ENCODE measurements at places on chromosomes 5 and 9. TPM values are rescaled to one million over a fixed set of nuclear protein-coding genes. Genes with fewer than 3 reads are reported as not detected.
A peak's percentile ranks its signal among the peaks of the same experiment; 100 is the strongest.

DNA sequence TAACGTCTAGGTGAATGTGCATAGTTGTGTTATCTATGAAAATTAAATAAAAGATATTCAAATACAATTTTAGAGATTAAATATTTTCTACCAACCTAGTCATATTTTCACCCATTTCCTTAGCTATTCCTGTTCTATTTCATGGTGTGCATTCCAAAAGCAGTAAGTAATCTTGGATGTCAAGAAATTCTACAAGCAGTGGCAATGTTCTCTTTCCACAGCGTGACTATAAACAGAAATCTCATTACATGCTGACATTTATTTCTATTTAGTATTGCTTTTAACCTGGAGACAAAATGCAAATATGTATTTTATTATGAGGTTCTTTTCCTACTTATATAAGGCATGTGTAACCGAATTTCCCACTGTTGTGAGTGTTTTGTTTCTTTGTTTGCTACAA lies 510.0 kb downstream of the ACTL7B start:
- no peaks in the 10 kb centered on the region for H3K4me1 ChIP-seq
- no peaks in the 10 kb centered on the region for H3K27me3 ChIP-seq
- H3K4me3 ChIP-seq = no peak overlapping the region

- H3K4me1 ChIP-seq = peaks cover 22% of the 10 kb centered on the region
- no peak overlapping the region for H3K4me3 ChIP-seq
- peaks cover 6% of the 10 kb centered on the region for H3K36me3 ChIP-seq
- no peak for DNase-seq
- H3K27ac ChIP-seq = no peak overlapping the region
Observed at GRCh38 chr5:37717613-37718431, 122.0 kb downstream of the GDNF start.

The PCDHAC1 gene
- total RNA-seq = not detected

- H3K27me3 ChIP-seq = no peaks in the 10 kb centered on the region
- H3K36me3 ChIP-seq = peaks cover 4% of the 10 kb centered on the region
- no peak overlapping the region for H3K27ac ChIP-seq
- no peak for DNase-seq
Observed at GRCh38 chr5:126970517-126971017, 59.8 kb downstream of the MARCHF3 start.

GRCh38 chr9:70935856-70936255 lies 185.6 kb downstream of the TRPM3 start:
- no peak overlapping the region for H3K4me3 ChIP-seq
- H3K36me3 ChIP-seq = no peaks in the 10 kb centered on the region
- no peak for DNase-seq
- no peaks in the 10 kb centered on the region for H3K27me3 ChIP-seq

- peaks cover 15% of the 10 kb centered on the region for H3K27me3 ChIP-seq
- H3K4me3 ChIP-seq = no peak overlapping the region
- no peak overlapping the region for H3K27ac ChIP-seq
- H3K36me3 ChIP-seq = no peaks in the 10 kb centered on the region
Observed at GRCh38 chr9:134666831-134667230, 25.2 kb downstream of the COL5A1 start.

The SCGB3A2 gene
- total RNA-seq = not detected

- H3K27ac ChIP-seq = no peak overlapping the region
- H3K4me1 ChIP-seq = no peaks in the 10 kb centered on the region
- no peak for DNase-seq
- H3K36me3 ChIP-seq = peaks cover 4% of the 10 kb centered on the region
- H3K4me3 ChIP-seq = no peak overlapping the region
Observed at GRCh38 chr9:121308765-121309164, 40.8 kb downstream of the GSN start.

The STPG3 gene
- total RNA-seq = 0.62 TPM

The INSYN2B gene
- total RNA-seq = not detected

- H3K4me1 ChIP-seq = no peaks in the 10 kb centered on the region
- no peaks in the 10 kb centered on the region for H3K27me3 ChIP-seq
- DNase-seq = no peak
Observed at GRCh38 chr9:129285979-129286772, 108.1 kb upstream of the IER5L start.

The SLC24A2 gene
- total RNA-seq = not detected

The BASP1 gene
- 1.4 TPM for total RNA-seq

The MAPKAP1 gene
- 52.9 TPM for total RNA-seq

The PKD2L2 gene
- not detected for total RNA-seq

DNA sequence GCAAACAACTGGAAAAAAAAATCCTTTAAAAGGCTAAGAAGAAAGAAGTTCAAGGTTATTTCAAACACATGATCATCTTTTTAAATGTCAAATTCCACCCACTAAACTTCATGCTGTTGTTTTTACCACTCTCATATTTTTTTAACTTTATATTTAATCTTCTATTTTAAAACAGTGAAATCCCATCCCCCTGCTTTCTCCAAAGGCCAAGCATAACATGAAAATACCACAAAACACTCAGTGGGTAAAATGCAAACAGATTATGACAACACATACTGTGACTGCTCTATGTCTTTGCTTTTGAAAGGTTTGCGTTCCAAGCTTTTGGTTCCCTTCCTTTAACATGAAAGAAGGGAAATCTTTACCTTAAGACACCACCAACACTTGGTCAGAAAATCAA lies 127.6 kb downstream of the SNCAIP start:
- no peaks in the 10 kb centered on the region for H3K4me1 ChIP-seq
- H3K27ac ChIP-seq = no peak overlapping the region
- no peaks in the 10 kb centered on the region for H3K27me3 ChIP-seq
- H3K36me3 ChIP-seq = no peaks in the 10 kb centered on the region
- no peak overlapping the region for H3K4me3 ChIP-seq

- H3K4me1 ChIP-seq = peaks cover 2% of the 10 kb centered on the region
- H3K4me3 ChIP-seq = no peak overlapping the region
- H3K27me3 ChIP-seq = no peaks in the 10 kb centered on the region
- DNase-seq = no peak
- H3K27ac ChIP-seq = no peak overlapping the region
Observed at GRCh38 chr5:179769796-179770195, 24.0 kb upstream of the LTC4S start.

- H3K4me3 ChIP-seq = no peak overlapping the region
- peaks cover 3% of the 10 kb centered on the region for H3K4me1 ChIP-seq
- peaks cover 20% of the 10 kb centered on the region for H3K27me3 ChIP-seq
- no peaks in the 10 kb centered on the region for H3K36me3 ChIP-seq
Observed at GRCh38 chr5:43256261-43256966, 56.8 kb downstream of the HMGCS1 start.

DNA sequence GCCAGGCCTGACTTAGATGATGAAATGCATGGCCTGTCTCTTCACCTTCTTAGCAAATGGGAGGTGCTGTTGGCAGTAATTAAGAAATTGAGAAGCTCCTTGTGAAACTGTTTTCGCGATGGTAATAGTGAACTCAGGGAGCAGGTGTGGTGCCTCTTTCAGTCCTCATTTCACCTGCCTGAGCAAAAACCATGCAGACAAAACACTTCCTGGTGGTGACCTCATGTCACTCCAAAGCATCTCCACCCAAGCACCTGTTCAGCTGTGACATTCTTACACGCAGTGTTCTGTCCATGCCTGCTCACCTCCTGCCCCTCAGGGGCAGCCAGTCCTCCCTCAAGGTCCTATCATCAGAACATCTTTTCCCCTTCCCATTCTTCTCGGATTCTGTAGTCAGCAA lies 146.5 kb downstream of the CD180 start:
- no peaks in the 10 kb centered on the region for H3K27me3 ChIP-seq
- no peak overlapping the region for H3K27ac ChIP-seq
- peaks cover 30% of the 10 kb centered on the region for H3K4me1 ChIP-seq
- DNase-seq = no peak
- peaks cover 16% of the 10 kb centered on the region for H3K36me3 ChIP-seq

GRCh38 chr5:134026521-134027287 lies 21.9 kb upstream of the VDAC1 start:
- no peak for DNase-seq
- H3K27me3 ChIP-seq = peaks cover 11% of the 10 kb centered on the region
- H3K4me3 ChIP-seq = no peak overlapping the region
- no peak overlapping the region for H3K27ac ChIP-seq
- H3K4me1 ChIP-seq = no peaks in the 10 kb centered on the region
- H3K36me3 ChIP-seq = peaks cover 4% of the 10 kb centered on the region

The BSPRY gene
- total RNA-seq = not detected

GRCh38 chr5:135429301-135430134 lies 17.6 kb downstream of the DCANP1 start:
- H3K4me1 ChIP-seq = no peaks in the 10 kb centered on the region
- no peak overlapping the region for H3K4me3 ChIP-seq
- H3K27me3 ChIP-seq = peaks cover 28% of the 10 kb centered on the region

DNA sequence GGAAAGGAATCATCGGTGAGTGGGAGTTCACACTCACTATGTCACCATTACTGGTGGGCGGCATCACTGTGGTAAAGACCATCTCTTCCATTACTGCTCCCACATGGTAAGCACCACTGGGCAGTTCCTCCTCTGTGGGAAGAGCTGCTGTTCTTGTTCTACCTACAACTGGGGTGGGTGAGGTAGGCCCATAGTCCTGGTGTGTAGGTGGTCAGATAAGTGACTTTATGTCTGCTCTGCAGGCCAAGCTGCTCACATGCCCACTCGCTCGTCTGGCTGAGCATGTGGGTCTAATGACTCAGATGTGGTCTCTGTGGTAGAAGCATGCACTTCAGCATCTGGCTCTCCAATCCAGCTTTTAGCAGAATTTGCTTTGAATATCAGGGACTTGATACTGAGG lies 82.9 kb downstream of the TMEM215 start:
- H3K36me3 ChIP-seq = no peaks in the 10 kb centered on the region
- DNase-seq = no peak
- peaks cover 13% of the 10 kb centered on the region for H3K27me3 ChIP-seq
- H3K4me1 ChIP-seq = no peaks in the 10 kb centered on the region
- no peak overlapping the region for H3K4me3 ChIP-seq

- no peak overlapping the region for H3K4me3 ChIP-seq
- H3K27me3 ChIP-seq = no peaks in the 10 kb centered on the region
- no peaks in the 10 kb centered on the region for H3K36me3 ChIP-seq
Observed at GRCh38 chr9:110640736-110641135, 27.9 kb upstream of the MUSK start.

The EMB gene
- 186 TPM for total RNA-seq

DNA sequence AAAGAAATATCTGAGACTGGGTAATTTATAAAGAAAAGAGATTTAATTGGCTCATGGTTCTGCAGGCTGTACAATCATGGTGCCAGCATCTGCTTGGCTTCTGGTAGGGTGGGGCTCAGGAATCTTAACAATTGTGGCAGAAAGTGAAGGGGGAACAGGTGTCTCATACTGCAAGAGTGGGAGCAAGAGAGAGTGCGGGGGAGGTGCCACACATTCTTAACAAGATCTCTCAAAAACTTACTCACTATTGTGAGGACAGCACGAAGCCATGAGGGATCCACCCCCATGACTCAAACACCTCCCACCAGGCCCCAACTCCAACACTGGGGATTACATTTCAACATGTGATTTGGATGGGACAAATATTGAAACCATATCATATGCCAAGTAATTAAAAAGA lies 70.1 kb upstream of the PANK3 start:
- H3K4me1 ChIP-seq = peaks cover 2% of the 10 kb centered on the region
- H3K27ac ChIP-seq = no peak overlapping the region
- H3K27me3 ChIP-seq = peaks cover 27% of the 10 kb centered on the region
- no peaks in the 10 kb centered on the region for H3K36me3 ChIP-seq
- no peak for DNase-seq

The FBXO4 gene
- total RNA-seq = 10.8 TPM

The UGT3A2 gene
- not detected for total RNA-seq

DNA sequence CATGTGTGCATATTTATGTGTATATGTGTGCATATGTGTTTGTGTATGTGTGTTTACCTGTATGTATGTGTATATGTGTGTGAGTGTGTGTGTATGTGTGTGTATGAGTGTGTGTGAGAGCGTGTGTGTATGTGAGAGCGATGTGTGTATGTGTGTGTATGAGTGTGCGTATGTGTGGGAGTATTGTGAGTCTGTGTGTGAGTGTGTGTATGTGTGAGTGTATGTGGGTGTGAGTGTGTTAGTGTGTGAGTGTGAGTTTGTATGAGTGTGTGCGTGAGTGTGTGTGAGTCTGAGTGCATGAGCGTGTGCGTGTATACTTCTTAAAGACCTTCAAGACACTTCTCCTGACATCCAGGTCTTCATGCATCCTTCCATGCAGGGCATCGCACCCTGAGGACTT lies 49.6 kb downstream of the CFAP77 start:
- H3K27me3 ChIP-seq = peaks cover 7% of the 10 kb centered on the region
- H3K36me3 ChIP-seq = no peaks in the 10 kb centered on the region

The PCDHB12 gene
- total RNA-seq = not detected

DNA sequence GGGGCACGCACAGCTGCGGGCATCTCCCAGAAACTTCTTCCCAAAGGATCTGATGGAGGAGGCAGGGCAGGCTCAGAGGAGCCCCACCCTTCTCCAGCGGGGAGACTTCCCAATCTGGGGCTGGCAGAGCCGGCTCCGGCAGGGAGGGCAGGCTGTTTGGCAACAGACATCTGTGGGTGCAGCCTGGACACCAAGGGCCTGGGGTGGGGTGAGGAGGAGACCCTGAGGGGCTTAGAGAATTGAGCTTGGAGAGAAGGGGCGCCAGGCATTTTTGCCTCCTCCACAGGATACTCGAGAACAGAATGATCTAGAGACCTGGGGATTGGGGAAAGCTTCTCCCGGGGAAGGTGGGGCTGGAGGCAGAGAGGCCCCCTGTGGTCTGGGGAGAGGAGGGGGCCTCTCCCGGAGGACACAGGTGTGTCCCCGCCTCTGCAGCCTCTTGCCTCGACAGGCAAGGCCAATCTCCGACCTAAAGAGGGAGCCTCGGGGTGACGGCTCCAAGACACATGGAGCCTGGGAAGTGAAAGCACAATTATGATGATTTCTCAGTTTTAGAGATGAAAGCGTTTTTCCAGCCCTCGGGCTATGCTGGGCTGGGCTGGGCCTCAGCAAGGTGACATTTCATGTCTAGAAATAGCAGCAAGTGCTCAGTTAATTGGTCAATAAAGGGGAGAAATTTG lies 8.4 kb downstream of the LHX3 start:
- peaks cover 7% of the 10 kb centered on the region for H3K4me1 ChIP-seq
- H3K4me3 ChIP-seq = no peak overlapping the region
- no peak overlapping the region for H3K27ac ChIP-seq
- H3K36me3 ChIP-seq = no peaks in the 10 kb centered on the region
- DNase-seq = no peak

The STC2 gene
- not detected for total RNA-seq

DNA sequence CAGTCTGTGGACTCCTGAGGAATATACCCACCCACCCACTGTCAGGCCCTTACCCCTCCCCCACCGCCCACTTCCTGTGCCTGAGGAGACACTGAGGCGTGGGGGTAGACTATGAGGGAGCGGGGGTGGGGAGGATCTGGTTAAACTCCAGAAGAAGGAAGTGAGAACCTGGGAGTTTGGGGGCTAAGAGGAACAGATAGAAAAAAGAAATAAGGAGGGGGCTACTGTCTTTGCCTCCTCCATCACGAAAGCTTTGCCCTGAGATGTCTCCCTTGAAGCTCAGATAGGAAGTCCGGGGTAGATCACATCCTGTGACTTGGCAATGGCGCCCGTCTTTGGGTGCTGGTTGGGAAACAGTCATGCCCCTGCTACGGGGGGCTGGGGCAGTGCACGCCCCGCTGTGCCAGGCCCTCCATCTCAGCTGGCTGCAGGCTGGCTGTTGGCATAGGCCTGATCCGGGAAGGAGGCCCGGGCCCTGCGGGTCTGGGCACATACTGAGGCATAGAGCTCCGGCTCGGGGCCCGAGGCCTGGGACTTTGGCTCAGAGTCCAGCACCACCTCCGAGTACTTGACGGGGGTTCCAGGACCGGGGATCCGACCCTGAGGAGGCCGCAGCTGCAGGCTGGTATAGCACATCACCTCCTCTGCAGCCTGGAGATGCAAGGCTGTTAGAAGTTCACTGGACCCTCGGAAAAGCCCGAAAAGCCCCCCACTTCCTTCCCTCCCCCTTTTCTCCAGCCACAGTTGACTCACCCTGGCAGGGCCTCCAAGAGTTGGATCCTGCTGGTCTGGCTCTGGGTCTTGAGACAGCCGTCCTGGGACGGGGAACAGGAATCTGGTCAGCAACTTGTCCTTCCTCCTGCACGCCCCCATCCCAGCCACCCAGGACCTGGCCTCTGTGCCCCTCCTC lies 1.0 kb downstream of the SIT1 start:
- peaks cover 4% of the 10 kb centered on the region for H3K36me3 ChIP-seq
- peaks cover 42% of the 10 kb centered on the region for H3K4me1 ChIP-seq
- H3K27ac ChIP-seq = peak overlapping the region; percentile 98
- no peaks in the 10 kb centered on the region for H3K27me3 ChIP-seq

All from T-helper 17 cell (primary cell).